Midbrain (tissue), 1 donor: ENCODE measurements at places on chromosomes 16 and 17.

- DNase-seq, result no peak
These were observed 240.9 kb downstream of the ENGASE start for GRCh38 chr17:79315358-79316105.

DNA sequence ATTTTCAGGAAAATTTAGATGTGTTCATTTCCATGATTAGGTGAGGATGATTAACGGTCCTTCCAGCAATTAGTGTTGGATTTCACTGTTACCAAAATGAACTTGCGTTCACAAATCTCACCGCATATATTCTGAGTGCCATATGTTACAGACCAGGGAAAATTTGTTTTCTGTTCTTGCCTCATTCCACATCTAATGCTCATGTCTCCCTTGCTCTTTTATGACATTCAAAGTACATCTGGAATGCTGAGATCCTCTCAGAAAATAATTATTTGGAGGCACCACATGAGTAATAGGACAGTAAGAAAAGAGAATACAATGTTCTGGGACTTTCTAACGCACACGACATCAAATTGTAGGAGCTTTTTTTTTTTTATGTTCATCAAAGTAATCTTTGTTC is 406.5 kb downstream of the SHISA9 start:
- DNase-seq, result no peak

DNA sequence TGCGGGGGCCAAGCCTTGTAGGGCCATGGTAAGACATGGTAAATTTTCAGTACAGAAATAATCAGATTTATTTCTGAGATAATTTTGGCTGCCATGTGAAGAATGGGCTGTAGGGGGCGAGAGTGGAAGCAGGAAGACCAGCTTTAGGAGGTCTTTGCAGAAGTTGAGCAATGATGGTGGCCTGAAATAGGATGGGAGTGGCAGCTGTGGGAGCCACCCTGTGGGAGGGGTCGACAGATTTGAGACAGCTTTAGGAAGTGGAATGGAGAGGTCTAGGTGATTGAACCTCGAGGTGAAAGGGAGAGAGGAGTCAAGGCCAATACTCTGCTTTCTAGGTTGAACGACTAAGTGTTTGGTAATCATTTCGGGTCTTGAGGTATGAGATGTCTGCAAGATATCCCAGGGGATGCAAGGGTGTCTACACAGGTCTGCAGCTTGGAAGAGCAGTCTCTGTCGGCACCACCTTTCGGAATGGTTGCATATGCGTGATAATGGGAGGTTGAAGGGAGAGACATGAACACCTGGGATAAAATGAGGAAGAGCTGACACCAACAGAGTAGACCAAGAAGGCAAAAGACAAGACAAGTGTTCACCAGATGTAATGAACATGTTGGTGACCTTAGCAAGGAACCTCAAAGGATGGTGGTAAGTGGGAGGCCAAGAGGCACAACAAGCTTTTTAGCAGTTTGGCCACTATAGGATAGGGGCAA is 4.2 kb upstream of the ATXN7L3 start:
- DNase-seq, result no peak

DNA sequence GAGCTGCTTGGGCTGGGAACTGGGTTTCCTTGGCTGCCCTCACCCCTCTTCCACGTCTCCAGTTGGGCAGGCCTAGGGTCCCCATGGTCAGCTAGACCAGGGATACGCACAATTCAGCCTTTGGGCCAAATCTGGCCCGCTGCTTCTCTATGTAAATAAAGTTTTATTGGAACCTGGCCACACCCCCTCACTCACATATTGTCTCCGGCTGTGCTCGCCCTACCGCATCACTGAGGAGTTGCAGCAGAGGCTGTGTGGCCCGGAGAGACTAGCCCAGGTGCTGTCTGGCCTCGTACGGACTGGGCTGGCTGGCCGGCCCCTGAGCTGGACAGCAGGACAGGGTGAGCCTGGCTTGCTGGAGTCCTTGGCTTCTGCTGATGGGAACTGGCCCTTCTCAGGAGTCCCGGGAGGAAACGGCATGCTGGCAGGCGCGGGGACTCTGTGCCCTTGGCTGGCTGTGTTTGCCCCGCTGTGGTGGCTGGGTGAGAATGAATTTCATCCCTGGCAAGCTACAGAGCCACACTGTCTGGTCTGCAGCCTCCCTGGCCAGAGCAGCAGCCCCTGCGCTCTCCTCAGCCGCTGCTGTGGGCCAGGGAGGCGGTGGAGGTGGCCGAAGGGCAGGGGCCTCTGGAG is 82.0 kb downstream of the ENGASE start:
- DNase-seq, result no peak

DNA sequence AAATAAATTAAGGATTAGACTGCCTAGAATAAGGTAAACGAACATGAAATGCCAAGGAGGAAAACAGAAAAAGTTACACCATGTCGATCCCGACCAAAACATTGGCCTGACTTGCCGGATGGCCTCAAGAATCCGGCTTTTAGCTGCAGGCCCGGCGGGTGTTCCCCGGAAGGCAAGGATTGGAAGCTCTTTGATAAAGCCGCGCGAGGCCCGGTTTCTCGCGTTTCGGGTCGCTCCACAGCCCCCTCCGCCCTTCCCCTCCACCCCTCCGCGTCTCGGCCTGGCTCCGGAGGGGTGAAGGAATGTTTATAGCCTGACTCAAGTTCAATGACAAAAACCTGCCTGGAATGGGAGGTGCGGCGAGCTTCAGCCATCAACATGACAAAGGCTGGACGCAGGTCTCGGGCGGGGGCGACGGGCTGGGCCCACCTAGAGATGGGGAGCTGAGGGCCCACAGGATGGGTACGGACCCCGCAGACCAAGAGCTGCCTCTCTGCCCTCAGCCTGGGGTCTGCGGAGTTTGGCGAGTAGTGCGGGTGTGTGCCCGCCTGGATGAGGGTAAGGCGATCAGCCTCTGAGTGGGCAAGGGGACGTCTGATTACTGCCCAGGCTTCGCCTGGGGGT is 2.6 kb downstream of the PRAC1 start:
- no peak for DNase-seq

DNA sequence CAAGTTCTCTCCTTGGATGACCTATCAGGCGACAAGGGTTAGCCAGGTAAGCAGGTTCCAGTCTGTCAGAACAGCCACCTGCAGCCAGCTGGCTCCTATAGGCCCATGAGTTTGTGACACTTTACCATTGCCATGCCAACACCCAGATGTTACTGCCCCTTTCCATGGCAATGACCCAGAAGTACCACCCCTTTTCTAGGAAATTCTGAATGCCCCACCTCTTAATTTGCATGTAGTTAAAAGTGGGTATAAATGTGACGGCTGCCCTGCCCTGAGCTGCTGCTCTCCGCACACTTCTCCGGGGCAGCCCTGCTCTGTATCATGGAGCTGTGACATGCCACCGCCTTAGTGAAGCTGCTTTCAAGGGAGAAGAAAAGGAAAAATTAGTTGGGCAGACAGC is 10.0 kb upstream of the SECTM1 start:
- no peak for DNase-seq

DNA sequence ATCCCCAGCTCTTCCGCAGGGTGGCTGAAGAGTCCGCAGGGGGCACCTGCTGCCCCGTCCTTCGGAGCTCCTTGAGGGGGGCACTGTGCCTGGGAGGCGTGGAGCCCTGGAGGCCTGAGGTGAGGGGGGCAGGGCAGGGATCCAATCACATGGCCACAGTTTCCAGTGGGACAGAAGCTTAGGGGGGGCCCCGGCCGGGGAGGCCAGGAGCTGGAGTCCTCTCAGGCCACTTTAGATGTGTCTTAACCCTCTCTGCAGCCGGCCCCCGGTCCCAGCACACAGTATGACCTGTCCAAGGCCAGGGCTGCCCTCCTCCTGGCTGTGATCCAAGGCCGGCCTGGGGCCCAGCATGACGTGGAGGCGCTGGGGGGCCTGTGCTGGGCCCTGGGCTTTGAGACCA is 10.8 kb downstream of the ZNF213 start:
- DNase-seq, result no peak

GRCh38 chr17:18921485-18921884 is 30.5 kb upstream of the SLC5A10 start:
- no peak for DNase-seq

- DNase-seq, result no peak
These were observed 41.4 kb downstream of the VPS53 start for GRCh38 chr17:673200-673681.

GRCh38 chr17:39001703-39002637 is 34.8 kb upstream of the FBXO47 start:
- DNase-seq, result no peak

DNA sequence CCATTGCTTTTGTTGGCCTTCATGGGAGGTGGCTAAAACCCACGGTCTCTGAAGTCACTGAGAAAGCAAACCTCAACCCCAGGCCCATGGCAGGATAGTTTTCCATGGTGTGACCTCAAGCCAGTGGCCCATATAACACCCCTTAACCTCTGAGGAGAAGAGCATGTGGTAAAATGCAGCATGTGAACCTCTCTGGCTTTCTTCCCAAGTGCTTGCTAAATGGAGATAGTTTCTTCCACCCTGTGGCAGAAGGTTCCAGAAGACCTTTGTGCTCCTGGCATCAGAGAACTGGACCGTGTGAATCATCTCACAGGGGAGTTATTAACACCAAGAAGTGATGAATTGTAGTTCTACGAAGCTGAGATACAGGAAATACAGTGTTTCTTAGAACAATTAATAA is 47.3 kb downstream of the MYOCD start:
- DNase-seq, result no peak

GRCh38 chr16:27102701-27103575 is 36.2 kb downstream of the C16orf82 start:
- no peak for DNase-seq

GRCh38 chr17:27552276-27552732 is 78.7 kb upstream of the LGALS9 start:
- DNase-seq, result no peak

- no peak for DNase-seq
These were observed 24.5 kb downstream of the ENDOV start for GRCh38 chr17:80439499-80439898.

DNA sequence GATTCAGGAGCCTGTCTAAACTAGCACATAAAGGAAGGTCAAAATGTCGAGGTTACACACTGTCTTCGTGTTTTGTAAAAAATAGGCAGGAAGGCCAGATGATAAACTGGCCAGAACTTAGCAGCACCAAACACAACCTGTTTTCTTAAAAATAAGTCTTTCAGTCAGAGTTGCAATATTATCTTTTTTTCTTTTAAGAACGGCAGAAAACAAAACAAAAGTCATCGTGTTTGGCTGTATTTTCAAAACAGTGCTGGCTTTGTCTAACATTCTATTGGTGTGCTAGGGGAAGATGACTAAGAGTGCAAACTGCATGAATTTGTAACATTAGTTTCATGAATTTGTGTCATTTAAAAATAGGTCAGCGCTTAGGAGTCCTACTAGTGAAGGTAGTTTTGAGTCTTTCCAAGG is 5.3 kb downstream of the MAF start:
- peak; percentile 47 for DNase-seq

DNA sequence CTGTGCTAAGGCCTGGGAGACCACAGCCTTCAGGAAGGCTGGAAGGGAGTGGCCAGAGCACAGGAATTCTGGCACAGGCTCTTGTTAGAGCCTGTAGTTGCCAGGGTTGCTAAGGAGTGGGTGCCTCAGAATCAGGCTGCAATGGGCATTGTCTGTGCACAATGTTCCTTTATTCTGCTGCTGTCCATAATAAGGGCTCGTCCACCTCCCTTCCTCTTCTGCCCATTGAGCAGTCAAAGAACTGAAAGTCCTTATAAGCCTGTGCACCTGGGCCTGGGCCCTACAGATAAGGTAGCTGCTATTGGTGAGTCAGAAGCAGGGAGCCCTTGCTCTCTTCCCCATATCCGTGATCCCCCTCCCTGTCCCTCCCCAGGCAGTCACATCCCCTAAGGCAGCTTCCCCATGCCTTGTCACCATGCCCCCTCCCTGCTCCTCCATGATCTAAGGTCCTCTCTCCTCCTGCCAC is 5.4 kb upstream of the CNGB1 start:
- peak; percentile 70 for DNase-seq

- DNase-seq, result peak; percentile 77
These were observed 42.6 kb downstream of the KLHDC4 start for GRCh38 chr16:87723226-87723623.

GRCh38 chr16:66590322-66590721 is 11.1 kb downstream of the CMTM2 start:
- no peak for DNase-seq

DNA sequence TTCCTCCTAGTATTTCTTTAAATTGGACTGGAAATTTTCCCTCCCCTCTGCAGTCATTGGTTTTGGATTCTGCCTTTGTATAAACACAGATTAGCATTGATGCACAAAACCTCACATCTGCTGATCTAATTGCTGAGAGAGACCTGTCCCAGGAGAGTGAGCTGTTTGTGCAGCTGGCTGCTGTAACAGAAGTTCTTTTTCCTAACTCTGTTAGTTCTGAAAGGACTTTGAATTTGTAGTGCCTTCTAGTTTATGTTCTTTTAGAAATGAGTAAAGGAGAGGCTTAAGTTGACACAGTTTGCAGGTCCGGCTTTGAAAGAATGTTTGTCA is 45.2 kb upstream of the KPNB1 start:
- DNase-seq, result no peak

- no peak for DNase-seq
These were observed 28.6 kb downstream of the COG4 start for GRCh38 chr16:70494777-70495176.

- no peak for DNase-seq
These were observed 1.8 kb upstream of the ZPBP2 start for GRCh38 chr17:39866013-39866730.

DNA sequence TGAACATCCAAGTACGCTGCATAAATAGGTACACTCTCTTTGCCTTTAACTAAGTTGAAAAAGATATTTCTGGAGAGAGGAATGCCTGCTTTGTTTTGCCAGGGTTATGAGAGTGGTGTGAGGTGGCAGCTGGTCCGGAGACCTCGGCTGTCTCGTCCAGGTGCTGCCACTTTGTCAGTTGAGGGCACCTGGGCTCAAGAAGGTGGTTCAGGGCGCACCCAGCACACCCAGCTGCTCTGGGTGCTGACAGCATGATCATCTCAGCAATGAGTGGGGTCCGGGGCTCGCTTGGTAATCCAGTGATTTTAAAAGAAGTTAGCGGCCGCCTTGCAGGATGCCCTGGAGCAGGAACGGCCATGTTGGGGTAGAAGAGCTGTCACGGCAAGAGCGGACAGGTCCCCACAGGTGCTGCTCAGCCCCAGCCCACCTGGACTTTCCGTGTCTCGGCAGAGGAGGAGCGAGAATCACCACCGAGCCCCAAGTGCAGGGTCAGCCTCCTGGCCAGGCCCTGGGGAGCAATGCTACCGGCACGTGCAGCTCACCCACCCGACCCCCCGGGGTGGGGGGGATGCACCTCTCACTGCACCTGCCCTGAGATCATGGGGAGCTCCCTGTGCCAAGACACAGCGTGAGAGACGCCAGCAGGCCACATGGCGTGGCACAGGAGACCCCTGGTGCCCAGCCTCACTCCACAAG is 67.4 kb upstream of the CHMP6 start:
- DNase-seq, result no peak
